ENCODE measurements at places on chromosomes 1 and 21. TPM values are rescaled to one million over a fixed set of nuclear protein-coding genes. Genes with fewer than 3 reads are reported as not detected.

DNA sequence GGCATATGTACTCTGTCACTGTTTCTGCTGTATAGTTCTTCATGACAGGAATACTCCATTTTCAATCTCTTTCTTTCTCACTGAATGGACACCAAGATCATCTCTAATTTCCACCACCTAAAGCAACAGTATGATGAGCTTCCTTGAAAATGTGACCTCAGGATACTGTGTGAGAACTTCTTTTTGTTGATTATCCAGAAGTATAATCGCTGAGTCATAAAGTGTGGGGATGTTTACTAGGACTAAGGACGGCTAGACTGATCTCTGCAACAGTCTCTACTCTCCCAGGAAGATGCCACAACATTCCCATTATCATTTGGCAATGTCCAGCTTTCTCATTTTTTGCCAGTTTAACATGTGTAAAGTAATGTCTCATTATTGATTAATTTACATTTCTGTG lies 70.3 kb downstream of the TNFSF18 start:
- no peak for DNase-seq

DNA sequence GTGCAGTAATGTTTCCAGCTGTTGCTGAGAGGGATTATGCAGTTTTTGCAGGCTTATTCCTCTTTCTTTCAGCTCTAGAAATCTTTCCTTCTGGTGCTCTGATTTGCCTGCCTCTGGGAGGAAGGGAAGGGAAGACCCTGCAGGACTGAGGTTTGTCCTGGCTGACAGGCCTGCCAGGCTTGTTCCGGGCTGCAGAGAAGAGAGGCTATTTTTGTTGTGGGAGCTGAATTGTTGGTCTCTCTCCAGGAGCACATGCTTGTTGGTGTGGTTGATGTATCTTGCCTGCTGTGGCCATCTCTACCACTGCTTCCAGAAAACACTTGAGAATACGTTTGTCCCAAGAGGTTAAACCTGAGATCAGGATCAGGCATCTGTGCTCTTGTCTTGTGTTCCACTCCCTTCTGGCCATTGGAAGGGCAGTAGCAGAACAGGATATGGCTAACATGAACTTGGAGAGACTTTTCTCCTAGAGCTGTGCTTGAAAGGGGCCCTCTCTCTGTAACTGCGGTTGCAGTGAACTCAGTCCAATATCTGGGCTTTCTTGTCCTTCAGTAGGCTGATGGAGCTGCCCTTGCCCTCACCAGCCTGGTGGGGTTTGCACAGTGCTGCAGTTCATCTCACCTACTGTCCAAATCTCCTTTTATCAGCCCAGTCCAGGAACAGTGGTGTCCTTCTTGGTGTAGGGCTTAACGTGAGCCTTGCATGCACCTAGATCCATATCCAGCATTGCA lies 21.5 kb upstream of the SLC25A34 start:
- no peak for DNase-seq

DNA sequence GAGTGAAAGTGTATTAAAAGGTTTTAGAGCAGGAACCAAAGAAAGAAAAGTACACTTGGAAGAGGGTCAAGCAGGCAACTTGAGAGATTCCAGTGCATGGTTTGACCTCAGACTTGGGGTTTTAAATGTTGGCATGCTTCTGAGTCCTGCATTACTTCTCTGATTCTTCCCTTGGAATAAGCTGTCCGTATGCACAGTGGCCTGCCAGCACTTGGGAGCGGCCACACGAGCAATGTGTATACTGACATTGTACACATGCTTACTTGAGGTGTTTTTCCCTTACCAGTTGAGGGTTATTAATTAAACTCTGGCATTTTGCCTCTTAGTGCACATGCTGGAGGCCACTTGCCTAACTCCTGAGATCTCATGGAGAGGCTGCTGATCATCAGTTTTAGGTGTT lies 786.6 kb upstream of the RGS18 start:
- no peak for DNase-seq

FAM177B gene
- total RNA-seq, result not detected

VHLL gene
- total RNA-seq, result not detected
